ENCODE measurements at places on chromosomes 4 and X.

GRCh38 chr4:105057370-105058105 lies 89.1 kb upstream of the TET2 start:
- no peak for DNase-seq

GRCh38 chr4:83282049-83282535 lies 2.5 kb downstream of the COQ2 start:
- no peak for DNase-seq

GRCh38 chr4:100430451-100430850 lies 87.4 kb downstream of the EMCN start:
- DNase-seq: no peak

- DNase-seq: no peak
These were observed 55.2 kb downstream of the ARHGEF6 start for GRCh38 chrX:136725441-136726104.

DNA sequence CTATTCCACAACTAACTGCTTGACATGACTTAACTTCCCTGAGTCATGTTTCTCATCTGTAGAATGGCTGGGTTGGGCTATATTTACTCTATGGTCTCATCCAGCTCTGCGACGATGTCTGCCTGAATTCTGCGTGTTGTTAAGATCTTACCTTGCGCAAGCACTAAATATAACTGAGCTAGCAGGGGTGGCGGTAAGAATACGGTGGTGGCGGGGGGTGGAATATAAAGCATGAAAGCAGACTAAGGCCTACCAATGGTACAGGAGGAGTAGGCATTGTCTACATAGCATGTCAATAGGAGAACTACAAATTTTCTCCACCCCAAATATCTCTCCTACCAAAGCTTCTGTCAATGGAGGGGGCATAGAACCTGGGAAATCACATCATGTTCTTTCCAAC lies 45.7 kb upstream of the DCLK2 start:
- no peak for DNase-seq

- DNase-seq: no peak
These were observed 1.6 kb downstream of the OTUD4 start for GRCh38 chr4:145178740-145179280.
